ENCODE measurements at places on chromosomes 4 and X. TPM values are rescaled to one million over a fixed set of nuclear protein-coding genes. Genes with fewer than 3 reads are reported as not detected.

DNA sequence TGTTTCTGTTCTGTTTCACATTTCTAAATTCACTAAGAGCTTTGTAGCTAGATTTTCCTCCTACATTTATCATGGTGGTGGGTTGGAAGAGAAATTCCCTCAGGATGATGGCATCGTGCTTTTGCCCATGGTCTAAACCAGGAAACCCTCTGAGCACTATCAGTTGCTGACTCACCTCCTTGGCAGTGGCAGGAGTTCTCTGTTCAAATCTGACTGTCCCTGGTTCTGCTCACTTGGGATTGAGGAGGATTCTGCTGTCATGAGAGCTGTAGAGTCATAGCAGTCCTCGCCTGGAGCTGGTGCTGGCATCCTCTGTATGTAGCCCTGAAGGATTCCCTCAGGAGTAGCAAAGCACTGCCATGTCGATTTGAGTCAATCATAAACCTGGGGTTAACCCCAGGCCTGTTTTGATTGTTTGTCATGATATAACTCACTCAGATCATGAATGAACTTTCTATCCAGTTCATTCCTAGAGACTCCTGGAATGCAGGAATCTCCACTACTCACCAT, 9.4 kb downstream of the TEX13A start:
- no peak overlapping the region for H3K27ac ChIP-seq
- peaks cover 7% of the 10 kb centered on the region for H3K27me3 ChIP-seq
- H3K36me3 ChIP-seq, result no peaks in the 10 kb centered on the region
- no peaks in the 10 kb centered on the region for H3K4me1 ChIP-seq
- DNase-seq, result no peak

DNA sequence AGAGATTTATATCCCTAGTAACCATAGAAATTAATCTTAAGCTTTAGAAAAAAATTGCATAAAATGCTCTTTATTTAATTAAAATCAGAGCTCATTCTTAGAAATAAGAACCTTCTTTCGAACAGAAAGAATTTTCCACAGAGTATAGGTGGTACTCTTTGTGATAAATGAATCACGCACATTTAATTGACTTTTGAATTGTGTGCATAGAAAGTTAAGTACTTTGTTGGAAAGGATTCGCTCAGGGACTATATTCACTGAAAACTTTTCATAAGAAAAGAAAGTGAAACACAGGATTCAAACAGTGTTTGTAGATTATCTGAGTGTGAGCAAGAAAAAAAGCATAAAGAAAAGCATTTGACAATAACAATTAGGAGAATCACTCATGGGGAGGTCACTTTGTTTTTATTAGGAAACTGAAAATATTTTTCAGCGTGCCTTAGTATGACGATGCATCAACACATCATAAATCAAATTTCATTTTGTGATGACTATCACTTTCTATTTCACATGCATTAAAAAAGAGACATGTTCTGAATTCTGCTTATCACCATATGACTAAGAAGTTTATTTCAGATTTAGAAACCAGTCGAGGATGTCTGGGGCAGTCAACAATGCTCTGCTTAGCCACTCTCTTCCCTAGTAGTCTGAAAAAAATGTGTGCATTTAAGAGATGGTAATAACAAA, 49.5 kb downstream of the STX18 start:
- no peak overlapping the region for H3K27ac ChIP-seq
- DNase-seq, result no peak
- H3K27me3 ChIP-seq, result no peaks in the 10 kb centered on the region
- H3K36me3 ChIP-seq, result no peaks in the 10 kb centered on the region
- no peak overlapping the region for H3K4me3 ChIP-seq

The AMOT gene
- not detected for total RNA-seq

The CCNI gene
- total RNA-seq, result 120 TPM

GRCh38 chr4:13704761-13705160, 77.2 kb upstream of the BOD1L1 start:
- no peaks in the 10 kb centered on the region for H3K36me3 ChIP-seq
- no peaks in the 10 kb centered on the region for H3K27me3 ChIP-seq
- H3K4me3 ChIP-seq, result no peak overlapping the region

GRCh38 chrX:42955349-42955748, 177.4 kb upstream of the PPP1R2C start:
- no peaks in the 10 kb centered on the region for H3K4me1 ChIP-seq
- H3K27ac ChIP-seq, result no peak overlapping the region
- H3K4me3 ChIP-seq, result no peak overlapping the region
- DNase-seq, result no peak
- H3K36me3 ChIP-seq, result no peaks in the 10 kb centered on the region

The MAP9 gene
- 1.2 TPM for total RNA-seq

DNA sequence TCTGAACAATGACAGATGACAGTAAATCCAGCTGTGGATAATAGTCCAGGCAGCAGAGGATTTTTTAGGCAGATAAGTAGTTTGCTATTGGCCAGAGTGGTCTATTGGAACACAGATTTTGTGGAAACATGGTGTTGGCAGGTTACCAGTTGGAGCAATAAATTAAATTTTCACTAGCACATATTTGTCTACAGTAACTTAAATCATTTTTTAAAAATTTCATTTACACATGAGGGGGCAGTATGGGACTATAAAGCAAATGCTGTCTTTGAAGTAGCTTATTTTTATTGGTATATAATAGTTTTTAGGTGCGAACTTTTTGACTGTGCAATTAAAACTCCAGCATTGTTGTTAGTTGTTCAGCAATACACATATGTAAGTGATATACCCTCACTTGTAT, 289.8 kb downstream of the ARHGAP10 start:
- H3K4me3 ChIP-seq, result no peak overlapping the region
- no peaks in the 10 kb centered on the region for H3K27me3 ChIP-seq
- peak; percentile 59 for DNase-seq
- peaks cover 4% of the 10 kb centered on the region for H3K36me3 ChIP-seq
- no peak overlapping the region for H3K27ac ChIP-seq

GRCh38 chr4:56575820-56576429, 70.3 kb downstream of the ARL9 start:
- H3K27me3 ChIP-seq, result no peaks in the 10 kb centered on the region
- H3K27ac ChIP-seq, result no peak overlapping the region
- DNase-seq, result no peak
- H3K4me3 ChIP-seq, result no peak overlapping the region

DNA sequence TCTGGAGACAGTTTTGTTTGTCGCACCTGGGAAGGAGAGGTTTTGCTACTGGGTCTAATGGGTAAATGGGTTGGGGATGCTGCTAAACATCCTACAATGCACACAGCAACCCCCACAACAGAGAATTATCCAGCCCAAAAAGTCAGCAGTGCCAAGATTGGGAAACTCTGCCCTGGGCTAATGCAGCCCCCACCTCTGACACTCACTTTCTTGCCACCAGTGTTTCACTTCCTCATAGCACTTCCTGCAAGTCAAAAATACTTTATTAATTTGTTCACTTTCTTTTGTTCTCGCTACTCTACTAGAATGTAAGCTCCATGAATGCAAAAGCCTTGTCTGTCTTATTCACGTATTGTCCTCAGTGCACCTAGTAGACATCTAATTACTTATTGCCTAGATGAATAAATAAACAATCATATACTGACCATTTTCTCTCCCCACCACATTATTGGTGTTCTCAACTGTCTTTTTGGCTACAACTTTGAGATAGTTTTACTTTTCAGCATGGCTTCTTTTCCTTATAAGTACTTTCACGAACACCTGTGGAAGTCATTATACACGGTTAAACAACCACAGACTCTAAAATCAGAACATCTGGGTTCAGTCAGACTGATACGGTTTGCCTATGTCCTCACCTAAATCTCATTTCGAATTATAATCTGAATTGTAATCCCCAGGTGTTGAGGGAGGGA, 82.0 kb upstream of the PITX2 start:
- no peak for DNase-seq
- no peak overlapping the region for H3K4me3 ChIP-seq
- no peaks in the 10 kb centered on the region for H3K36me3 ChIP-seq
- no peak overlapping the region for H3K27ac ChIP-seq

- no peak overlapping the region for H3K27ac ChIP-seq
- no peaks in the 10 kb centered on the region for H3K36me3 ChIP-seq
- no peaks in the 10 kb centered on the region for H3K4me1 ChIP-seq
- no peaks in the 10 kb centered on the region for H3K27me3 ChIP-seq
- no peak for DNase-seq
- H3K4me3 ChIP-seq, result no peak overlapping the region
These were observed 1478.9 kb downstream of the PCDH19 start for GRCh38 chrX:98931216-98931615.

DNA sequence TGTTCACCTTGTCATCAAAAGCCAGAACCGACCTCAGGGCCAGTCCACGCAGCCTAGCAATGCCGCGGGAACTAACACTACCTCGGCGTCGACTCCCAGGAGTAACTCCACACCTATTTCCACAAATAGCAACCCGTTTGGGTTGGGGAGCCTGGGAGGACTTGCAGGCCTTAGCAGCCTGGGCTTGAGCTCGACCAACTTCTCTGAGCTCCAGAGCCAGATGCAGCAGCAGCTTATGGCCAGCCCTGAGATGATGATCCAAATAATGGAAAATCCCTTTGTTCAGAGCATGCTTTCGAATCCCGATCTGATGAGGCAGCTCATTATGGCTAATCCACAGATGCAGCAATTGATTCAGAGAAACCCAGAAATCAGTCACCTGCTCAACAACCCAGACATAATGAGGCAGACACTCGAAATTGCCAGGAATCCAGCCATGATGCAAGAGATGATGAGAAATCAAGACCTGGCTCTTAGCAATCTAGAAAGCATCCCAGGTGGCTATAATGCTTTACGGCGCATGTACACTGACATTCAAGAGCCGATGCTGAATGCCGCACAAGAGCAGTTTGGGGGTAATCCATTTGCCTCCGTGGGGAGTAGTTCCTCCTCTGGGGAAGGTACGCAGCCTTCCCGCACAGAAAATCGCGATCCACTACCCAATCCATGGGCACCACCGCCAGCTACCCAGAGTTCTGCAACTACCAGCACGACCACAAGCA, 898 bp downstream of the UBQLN2 start:
- H3K36me3 ChIP-seq, result no peaks in the 10 kb centered on the region
- peak overlapping the region; percentile 90 for H3K27ac ChIP-seq
- peaks cover 38% of the 10 kb centered on the region for H3K4me1 ChIP-seq

The TXK gene
- not detected for total RNA-seq

The GAGE12F gene
- not detected for total RNA-seq

- peaks cover 26% of the 10 kb centered on the region for H3K27me3 ChIP-seq
- H3K4me3 ChIP-seq, result no peak overlapping the region
- H3K27ac ChIP-seq, result no peak overlapping the region
- peaks cover 4% of the 10 kb centered on the region for H3K4me1 ChIP-seq
- no peaks in the 10 kb centered on the region for H3K36me3 ChIP-seq
- no peak for DNase-seq
These were observed 221.3 kb downstream of the STIM2 start for GRCh38 chr4:27081675-27082586.

GRCh38 chrX:115047181-115047580, 29.8 kb upstream of the IL13RA2 start:
- H3K4me1 ChIP-seq, result no peaks in the 10 kb centered on the region
- no peaks in the 10 kb centered on the region for H3K27me3 ChIP-seq
- DNase-seq, result no peak
- no peak overlapping the region for H3K4me3 ChIP-seq
- no peak overlapping the region for H3K27ac ChIP-seq

The P2RY8 gene
- 1.8 TPM for total RNA-seq

GRCh38 chr4:145935253-145936141, 3.1 kb downstream of the ZNF827 start:
- peak overlapping the region; percentile 91 for H3K27ac ChIP-seq
- peak overlapping the region; percentile 90 for H3K4me3 ChIP-seq
- peak; percentile 79 for DNase-seq

- H3K36me3 ChIP-seq, result no peaks in the 10 kb centered on the region
- no peak overlapping the region for H3K27ac ChIP-seq
- H3K27me3 ChIP-seq, result no peaks in the 10 kb centered on the region
- H3K4me1 ChIP-seq, result no peaks in the 10 kb centered on the region
- no peak overlapping the region for H3K4me3 ChIP-seq
These were observed 248.6 kb downstream of the PCDH18 start for GRCh38 chr4:137283737-137284136.

The LUZP4 gene
- not detected for total RNA-seq

- H3K4me3 ChIP-seq, result no peak overlapping the region
- no peak for DNase-seq
- no peaks in the 10 kb centered on the region for H3K27me3 ChIP-seq
- H3K27ac ChIP-seq, result no peak overlapping the region
- H3K36me3 ChIP-seq, result peaks cover 16% of the 10 kb centered on the region
These were observed 41.1 kb downstream of the DCUN1D4 start for GRCh38 chr4:51884055-51884454.

The USP17L30 gene
- total RNA-seq, result not detected

The PTTG2 gene
- not detected for total RNA-seq

DNA sequence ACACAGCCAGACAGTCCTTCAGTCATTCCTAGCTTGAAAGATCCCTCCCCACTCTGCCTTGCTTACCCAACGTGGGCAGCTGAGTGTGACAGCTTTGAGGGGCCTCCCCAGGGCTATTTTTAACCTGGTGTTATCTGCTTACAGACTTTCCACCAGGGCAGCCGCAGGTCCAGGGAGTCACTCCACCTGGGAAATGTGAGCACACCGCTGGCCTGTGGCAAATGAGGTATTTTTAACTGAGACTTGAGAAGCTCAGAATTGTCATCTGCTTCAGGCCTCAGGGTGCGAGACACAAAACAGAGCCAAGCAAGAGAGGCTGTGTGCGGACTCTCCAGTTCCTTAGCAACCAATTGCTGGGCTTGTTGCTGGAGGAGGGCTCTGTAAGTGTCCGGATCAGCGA, 13.0 kb downstream of the CORIN start:
- no peaks in the 10 kb centered on the region for H3K27me3 ChIP-seq
- H3K27ac ChIP-seq, result no peak overlapping the region
- no peak overlapping the region for H3K4me3 ChIP-seq

DNA sequence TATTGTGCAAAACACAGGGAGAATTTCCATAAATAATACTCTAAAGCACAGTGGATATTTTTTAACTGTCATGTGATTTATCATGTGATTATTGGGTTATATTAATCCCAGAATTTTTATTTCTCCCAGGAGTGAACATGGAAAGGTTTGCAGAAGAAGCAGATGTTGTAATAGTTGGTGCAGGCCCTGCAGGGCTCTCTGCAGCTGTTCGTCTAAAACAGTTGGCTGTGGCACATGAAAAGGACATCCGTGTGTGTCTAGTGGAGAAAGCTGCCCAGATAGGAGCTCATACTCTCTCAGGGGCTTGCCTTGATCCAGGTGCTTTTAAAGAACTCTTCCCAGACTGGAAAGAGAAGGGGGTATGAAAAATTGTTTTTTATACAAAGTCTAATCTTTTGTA, 10.0 kb downstream of the ETFDH start:
- H3K4me1 ChIP-seq, result peaks cover 4% of the 10 kb centered on the region
- H3K36me3 ChIP-seq, result peaks cover 48% of the 10 kb centered on the region
- no peaks in the 10 kb centered on the region for H3K27me3 ChIP-seq
- DNase-seq, result no peak
- H3K4me3 ChIP-seq, result no peak overlapping the region

DNA sequence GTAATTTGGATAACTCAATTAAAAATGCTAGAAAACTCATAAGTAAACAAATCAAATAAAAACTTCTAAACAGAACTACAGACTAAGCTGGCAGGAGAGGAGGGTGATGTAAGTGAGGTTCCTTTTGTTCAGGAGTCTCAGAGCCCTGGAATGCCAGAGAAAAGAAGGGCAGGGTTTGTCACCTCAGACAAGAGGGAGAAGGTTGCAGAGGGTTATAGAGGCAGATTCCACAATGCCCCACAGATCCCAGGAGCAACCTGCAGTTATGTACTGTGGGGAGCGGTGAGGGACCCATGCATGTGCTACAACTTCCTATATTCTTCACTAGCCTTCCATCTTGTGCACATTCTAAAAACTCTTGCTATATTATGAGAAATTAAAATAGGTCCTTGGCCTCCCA, 129.7 kb downstream of the CFAP299 start:
- no peaks in the 10 kb centered on the region for H3K36me3 ChIP-seq
- no peaks in the 10 kb centered on the region for H3K27me3 ChIP-seq
- no peaks in the 10 kb centered on the region for H3K4me1 ChIP-seq
- no peak for DNase-seq
- no peak overlapping the region for H3K27ac ChIP-seq

Data from stomach (tissue), 19 donors.